ENCODE measurements at places on chromosomes 6 and 20.

DNA sequence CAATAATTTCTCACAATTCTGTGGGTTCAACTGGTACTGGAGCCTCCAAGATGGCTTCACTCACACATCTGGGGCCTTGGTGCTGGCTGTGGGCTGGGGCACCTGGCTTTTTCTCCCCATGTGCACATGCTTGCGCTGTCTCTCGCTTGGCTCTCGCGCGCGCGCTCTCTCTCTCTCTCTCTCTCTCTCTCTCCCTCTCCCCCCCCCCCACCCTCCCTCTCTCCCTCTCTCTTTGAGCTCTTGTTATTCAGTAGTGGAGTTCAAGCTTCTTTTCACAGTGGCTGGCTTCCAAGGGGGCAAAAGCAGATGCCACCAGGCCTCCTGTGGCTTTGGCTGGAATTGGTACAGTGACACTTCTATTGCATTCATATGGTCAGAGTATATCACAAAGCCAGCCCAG, 10.8 kb upstream of the TBCC start:
- DNase-seq = no peak

DNA sequence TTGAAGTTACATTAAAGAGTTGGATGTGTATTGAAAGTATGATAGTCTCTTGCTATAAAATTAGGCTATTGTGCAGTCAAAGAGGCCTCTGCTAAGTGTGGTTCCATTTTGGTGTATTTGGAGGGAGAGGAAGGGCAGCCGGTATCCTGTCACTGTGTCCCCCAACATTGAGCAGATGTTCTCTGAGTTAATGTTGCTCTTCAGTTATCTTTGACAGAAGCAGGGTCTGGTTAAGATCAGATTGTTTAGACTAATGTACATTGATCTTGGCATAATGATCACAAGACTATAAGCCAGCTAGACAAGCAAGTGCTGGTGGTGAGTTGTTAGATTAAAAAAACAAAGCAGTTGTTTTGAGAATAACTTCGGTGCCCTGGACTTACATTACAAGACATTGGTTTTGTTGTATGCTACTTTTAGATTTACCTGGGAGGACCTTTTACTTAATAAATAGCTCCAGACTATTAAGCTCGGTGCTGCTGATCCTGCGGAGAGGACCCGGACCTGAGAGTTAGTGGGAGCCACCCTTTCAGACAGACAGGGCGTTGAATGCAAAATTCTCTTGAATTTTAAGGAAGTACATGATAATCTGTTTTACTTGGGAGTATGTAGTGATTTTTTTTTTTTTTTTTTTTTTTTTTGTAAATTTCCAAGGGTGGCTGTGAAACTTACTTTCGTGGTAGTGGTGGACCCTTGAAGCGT, 97.8 kb downstream of the JARID2 start:
- DNase-seq = no peak

DNA sequence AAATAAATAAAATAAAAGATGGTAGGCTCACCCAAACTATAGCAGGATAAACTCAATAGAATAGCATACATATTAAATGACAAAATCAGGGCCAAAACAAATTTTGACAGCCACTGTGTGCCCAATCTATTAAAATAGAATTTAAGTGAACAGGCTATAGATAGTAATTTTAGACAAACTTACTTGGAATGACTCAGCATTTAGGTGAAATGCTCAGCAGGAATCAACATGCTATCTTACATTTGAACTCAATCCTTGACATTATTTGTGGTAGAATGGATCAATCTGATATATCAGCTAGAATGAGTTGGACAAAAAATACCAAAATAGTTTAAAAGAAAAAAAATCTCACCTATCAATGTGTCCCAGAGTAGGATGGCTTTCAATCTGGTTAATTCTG, 578.6 kb downstream of the RFPL4B start:
- no peak for DNase-seq

GRCh38 chr6:19999319-20000191, 162.4 kb downstream of the ID4 start:
- peak; percentile 28 for DNase-seq

GRCh38 chr6:148890652-148891404, 144.0 kb downstream of the UST start:
- DNase-seq = peak; percentile 10

DNA sequence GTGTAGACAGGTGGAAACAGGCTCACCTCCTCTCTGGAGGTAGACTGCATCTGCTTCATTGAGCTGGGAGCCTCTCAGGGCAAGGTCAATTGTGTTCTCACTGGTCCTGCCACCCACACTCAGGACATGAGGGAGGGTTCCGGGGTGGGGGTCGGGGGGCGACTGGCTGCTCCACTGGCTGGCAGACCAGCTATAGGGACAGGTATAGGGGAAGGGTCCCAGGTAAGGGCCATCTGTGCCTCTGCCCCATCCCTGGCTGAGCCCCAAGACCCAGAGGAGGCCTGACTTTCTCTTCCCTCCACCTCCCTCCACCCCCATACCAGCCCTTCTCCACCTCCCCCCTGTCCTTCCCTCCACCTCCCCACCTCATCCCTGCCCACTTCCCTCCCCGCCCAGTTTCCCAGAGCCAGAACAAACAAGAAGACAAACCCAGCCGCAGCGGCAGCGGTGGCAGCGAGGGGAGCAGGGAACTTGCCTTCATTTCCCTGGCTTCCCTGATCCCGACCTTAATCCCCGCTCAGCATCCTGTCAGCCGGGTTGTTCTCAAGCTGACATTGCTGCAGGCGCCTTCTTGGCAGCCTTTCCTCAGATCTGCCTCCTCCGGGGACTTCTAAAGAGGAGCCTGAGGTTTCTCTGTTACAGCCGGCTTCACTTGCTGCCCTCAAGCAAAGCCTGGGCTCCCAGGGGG, 18.3 kb upstream of the FOXP4 start:
- peak; percentile 40 for DNase-seq

- peak; percentile 20 for DNase-seq
Measured at GRCh38 chr6:39059496-39060310, 11.1 kb downstream of the GLP1R start.

- no peak for DNase-seq
Measured at GRCh38 chr6:13397359-13398068, 69.2 kb upstream of the TBC1D7 start.

GRCh38 chr6:21228411-21228810, 365.1 kb upstream of the SOX4 start:
- DNase-seq = peak; percentile 75

- DNase-seq = no peak
Measured at GRCh38 chr20:19740512-19740911, 17.5 kb upstream of the RIN2 start.

GRCh38 chr20:52118016-52118623, 73.5 kb downstream of the ZFP64 start:
- no peak for DNase-seq

GRCh38 chr20:17059465-17059864, 167.4 kb upstream of the PCSK2 start:
- peak; percentile 0 for DNase-seq

GRCh38 chr6:149455031-149455732, 29.6 kb downstream of the ZC3H12D start:
- DNase-seq = no peak
